Bronchial epithelial cell (primary cell): ENCODE measurements at places on chromosomes 6 and 20.
A peak's percentile ranks its signal among the peaks of the same experiment; 100 is the strongest.

DNA sequence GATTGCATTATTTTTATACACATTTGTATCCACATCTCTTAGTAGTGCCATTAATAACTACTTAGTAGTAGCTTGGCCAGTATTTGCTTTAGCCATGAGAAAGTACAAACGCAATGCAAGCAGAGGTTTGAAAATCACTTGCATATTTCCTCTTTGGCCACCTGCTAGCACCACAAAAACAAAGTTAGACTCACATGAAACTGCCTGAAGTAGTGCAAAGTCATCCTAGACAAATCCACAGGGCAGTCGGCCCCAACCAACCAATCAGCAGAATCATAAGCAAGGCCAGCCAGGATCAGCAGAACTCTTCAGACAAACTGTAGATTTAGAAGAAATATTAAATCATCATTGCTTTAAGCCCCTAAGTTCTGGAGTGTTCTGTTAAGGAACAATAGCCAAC lies 135.2 kb upstream of the VGLL2 start:
- DNase-seq: no peak

- DNase-seq: peak; percentile 13
Measured at GRCh38 chr6:106643061-106643460, 13.7 kb downstream of the QRSL1 start.

DNA sequence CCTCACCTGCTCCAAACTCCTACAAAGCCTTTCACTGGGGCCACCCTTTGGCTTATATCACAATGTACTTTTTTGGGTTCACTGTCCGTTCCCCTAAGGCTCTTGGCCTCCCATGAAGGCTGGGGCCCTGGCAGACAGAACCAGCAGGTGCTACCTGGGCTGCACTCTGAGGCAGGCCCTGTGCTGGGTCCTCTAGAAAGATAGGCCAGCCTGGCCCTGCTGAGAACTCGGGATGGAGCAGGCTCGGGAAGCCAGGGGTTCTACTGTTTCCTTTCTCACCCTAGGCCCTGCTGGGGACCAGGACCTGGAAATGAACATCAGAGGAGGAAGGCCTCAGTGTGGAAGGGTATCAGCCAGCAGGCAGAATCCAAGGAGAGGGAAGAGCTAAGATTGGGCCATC lies 79.5 kb downstream of the MRPL14 start:
- DNase-seq: no peak

GRCh38 chr6:118679327-118679901 lies 28.0 kb upstream of the CEP85L start:
- peak; percentile 72 for DNase-seq

GRCh38 chr20:6704132-6704861 lies 63.2 kb upstream of the BMP2 start:
- DNase-seq: peak; percentile 55

GRCh38 chr6:13012977-13013680 lies 296.6 kb downstream of the PHACTR1 start:
- DNase-seq: no peak

DNA sequence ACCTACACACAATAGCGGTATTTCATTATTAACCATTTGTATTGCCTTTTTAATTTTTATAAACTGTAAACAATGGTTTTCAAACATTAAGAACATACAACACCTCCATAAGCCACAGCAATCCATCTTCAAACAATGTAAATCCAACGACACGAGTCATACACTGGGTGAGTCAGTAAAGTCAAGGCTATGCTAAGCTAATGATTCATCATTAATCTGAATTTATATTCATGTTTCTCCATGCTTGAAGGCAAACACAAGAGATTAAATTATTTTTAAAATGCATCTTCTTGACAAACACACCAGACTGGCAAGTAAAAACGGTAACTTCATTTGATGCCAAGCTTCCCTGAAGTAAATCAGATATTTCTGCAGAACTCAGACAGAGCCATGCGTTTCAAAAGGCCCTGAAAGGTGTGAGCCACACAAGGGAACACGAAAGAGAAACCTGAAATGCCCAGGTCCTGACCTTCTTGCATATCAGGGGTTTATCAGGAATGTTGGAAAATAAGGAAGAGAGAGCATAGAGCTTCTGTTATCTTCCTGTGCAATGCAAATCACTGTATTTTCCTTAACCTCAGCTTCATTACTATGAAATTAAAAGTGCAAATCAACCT lies 162.5 kb downstream of the ALDH8A1 start:
- peak; percentile 92 for DNase-seq

DNA sequence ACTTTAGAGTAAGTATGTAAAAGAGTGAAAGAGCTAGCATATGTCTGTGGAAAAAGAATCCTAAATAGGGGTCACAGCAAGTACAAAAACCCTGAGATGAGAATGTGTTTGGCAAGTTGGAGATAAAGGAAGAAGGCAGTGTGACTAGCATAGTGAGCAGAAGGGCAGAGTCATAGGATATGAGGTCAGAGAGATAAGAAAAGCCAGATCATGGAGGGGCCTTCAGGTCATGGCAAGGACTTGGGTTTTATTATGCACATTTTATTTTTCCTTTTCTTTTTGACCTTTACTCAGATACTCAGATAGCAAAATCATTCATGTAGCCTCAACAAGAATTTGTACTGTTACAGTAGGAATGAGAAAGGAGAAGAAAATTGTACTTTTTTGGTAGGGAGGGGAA lies 138.0 kb downstream of the GJA1 start:
- DNase-seq: peak; percentile 36

GRCh38 chr6:113967777-113968176 lies 3.2 kb downstream of the HDAC2 start:
- DNase-seq: no peak

DNA sequence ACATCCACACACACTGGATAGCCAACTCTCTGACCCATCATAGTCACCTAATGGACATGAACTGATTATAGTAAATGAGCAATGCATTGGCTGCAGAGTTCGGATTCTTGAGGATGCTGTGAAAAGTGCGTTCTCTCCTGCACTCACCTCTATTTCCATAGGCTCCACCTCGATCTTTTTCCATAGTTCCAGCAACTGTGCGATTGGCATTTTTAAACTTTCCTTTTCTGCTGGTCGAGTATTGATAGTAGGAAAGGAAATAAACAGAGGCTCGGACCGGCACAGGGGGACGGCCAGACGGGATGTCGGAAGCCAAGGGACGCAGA lies 94.4 kb downstream of the RNASET2 start:
- no peak for DNase-seq

GRCh38 chr20:35174458-35175216 lies 2.8 kb downstream of the PROCR start:
- DNase-seq: no peak

DNA sequence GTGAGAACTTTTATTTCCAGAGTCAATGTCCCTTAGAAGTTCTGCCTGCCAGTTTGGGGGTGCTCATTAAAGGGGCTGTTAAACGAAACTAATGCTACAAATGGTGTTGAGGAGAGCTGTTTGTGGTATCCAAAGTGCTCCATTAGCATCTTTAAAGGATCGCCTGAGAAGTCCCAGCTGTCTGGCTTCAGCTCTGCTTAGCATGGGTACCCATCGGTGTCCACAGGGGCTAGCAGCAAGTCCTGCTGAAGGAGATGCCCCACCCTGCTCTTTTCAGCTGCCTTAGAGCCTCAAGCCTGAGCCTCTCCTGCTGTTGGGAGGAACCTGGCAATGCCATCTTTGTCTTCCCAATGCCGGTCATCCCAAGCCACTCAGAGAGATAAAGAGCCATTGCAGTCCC lies 111.1 kb downstream of the FOXO3 start:
- no peak for DNase-seq

DNA sequence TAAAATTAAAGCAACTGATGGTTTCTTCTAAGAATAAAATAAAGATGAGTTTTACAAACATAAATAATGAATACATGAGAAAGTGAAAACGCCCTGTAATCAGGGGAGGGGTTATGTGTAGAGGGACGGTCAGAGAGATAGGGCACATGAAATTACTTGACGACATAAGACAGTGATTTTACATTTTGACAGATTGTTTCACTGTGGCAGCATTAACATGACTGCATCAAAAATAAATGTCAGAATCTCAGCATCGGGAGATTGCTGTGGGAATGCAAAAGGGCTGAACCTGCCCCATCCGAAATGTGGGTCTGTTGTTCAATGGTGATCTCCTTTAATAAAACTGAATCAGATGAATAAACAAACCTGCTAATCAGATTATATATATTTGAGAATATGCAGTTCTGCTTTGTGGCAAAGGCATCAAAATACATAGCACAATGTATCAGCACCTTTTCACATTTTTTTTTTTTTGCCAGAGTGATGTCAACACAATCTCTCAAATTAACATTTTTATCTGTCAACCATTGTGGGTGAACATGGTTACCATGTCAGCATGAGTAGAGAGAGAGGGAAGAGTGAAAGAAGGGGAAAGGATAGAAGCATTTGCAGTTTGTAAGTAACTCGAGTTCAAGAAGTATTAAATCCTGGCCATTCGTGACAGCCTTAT lies 177.1 kb upstream of the MAN1A1 start:
- DNase-seq: no peak

GRCh38 chr6:167934426-167934864 lies 63.0 kb upstream of the KIF25 start:
- no peak for DNase-seq

- DNase-seq: no peak
Measured at GRCh38 chr6:129014302-129014701, 131.4 kb downstream of the LAMA2 start.
